Renal cortical epithelial cell (primary cell): ENCODE measurements at places on chromosomes 6 and 20. TPM values are rescaled to one million over a fixed set of nuclear protein-coding genes. Genes with fewer than 3 reads are reported as not detected.
A peak's percentile ranks its signal among the peaks of the same experiment; 100 is the strongest.

DNA sequence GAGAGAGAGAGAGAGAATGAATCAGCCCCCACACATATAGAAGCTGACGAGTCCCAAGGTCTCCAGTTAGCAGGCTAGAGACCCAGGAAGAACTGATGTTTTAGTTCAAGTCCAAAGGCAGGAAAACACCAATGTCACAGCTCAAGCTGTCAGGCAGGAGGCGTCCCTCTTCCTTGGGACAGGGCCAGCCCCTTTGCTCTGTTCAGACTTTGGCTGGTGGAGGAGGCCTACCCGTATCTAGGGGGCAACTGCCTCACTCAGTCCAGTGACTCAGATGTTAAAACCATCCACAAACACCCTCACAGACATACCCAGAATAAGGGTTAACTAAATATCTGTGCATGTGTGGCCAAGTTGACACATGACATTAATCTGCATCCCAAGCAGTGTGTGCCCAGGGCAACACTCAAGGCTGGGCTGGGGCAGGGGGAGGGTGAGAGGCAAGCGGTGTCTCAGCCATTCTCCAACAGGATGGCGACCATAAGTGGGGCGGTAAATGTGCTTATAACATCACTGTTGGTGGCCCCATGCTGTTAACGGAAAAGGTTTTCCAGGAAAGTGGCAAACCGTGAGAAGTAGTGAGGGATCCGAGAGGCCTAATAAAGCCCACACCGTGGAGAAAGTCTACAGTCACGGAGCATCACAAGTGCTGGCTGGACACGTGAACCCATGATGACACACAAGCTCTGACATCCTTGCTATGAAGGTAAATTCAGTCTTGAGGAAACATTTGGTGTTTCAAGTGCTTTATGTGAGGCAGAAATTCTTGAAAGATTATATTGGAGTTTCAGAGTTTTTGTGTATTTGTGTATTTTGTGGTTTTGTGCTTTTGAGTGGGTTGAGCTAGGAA is 28.1 kb downstream of the RAMACL start:
- no peak for DNase-seq

- no peak for DNase-seq
These were observed 38.1 kb downstream of the RPP40 start for GRCh38 chr6:4965562-4966389.

- DNase-seq, result peak; percentile 82
These were observed 9.4 kb downstream of the SNX9 start for GRCh38 chr6:157832250-157832967.

- no peak for DNase-seq
These were observed 14.9 kb upstream of the SLC22A23 start for GRCh38 chr6:3471711-3472110.

The RFX6 gene
- not detected in 2 replicates for total RNA-seq

The AURKA gene
- 9.1 and 48.3 TPM in 2 replicates for total RNA-seq

The DEFB119 gene
- not detected in 2 replicates for total RNA-seq

- no peak for DNase-seq
These were observed 10.2 kb upstream of the LY6G5C start for GRCh38 chr6:31691078-31691463.

DNA sequence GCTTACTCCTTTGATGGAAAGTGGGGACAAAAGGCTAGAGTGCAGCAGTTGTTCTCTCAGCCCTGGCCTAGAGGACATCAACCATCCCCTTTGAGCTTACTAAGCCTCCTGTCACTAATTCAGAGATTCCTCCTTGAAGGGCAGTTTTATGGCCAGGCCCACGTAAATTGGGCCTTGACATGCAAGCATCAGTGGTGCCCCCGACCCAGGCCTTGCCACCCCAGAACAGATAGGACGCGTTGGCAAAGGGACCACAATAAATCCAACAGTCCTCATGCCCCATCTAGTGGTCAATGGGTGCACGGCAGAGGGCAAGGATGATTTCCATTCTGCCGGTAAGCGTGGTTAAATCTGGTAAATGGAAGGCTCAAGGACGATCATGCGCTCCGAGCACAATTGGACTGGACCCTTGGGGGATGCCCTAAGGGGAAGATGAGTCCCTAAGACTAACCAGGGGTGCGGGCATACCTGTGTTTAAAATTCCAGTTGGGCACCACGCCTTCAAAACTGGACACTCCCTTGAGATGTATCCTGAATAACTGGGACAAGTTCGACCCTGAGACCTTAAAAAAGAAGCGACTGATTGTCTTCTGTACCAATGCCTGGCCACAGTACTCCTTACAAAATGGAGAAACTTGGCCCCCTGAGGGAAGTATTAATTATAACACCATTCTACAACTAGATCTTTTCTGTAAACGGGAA is 32.6 kb downstream of the CEP85L start:
- peak; percentile 16 for DNase-seq

DNA sequence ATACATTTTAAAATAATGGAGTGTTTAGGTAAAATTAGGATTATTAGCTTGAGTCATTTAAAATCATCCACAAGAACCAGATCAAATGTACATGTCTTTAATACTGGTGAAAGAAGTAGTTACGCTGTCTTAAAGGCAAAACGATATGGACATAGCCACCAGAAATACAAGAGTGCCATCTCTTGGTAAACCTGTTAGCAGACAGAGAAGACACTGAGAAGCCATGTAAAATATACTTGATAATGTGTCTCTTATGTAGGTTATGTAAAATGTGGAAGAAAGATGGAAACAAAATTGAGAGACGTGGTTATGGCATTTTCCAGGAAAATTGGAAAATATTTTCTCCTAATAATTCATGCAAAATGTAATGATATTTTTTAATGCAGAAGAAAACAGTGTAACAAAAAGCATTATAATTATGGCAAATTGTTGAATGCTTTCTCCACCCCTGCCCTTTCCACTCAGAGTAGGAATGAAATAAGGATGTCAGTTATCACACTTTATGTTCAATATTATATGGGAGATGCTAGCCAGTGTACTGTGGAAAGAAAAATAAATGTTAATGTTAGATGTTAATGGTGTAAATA is 12.2 kb upstream of the SLC17A2 start:
- DNase-seq, result peak; percentile 82
